Caki2 (cell line): ENCODE measurements at places on chromosomes 1 and 21.

DNA sequence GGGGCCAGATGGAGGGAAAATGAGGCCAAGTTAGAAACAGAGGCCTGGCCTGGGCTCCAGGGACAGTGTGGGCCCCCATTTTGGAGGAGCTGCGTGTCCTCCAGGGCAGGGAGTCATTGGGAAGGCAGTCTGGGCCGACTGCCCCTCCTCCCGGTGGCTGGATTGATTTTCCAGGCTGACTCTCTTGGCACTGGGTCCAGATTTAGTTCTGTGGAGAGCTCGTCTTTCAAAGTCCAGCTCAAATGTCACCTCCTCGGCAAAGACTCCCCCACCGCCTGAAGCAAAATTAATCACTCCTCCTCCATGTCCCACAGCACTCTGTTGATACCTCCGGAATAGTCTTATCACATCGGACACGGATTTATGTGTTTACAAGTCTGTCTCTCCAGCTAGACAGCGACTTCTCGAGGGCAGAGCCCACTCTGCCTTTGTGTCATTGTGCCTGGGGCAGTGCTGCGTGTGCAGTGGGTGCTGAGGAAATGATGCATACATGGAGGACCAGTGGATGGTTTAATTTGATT, 175.1 kb downstream of the CAMTA1 start:
- DNase-seq = no peak

DNA sequence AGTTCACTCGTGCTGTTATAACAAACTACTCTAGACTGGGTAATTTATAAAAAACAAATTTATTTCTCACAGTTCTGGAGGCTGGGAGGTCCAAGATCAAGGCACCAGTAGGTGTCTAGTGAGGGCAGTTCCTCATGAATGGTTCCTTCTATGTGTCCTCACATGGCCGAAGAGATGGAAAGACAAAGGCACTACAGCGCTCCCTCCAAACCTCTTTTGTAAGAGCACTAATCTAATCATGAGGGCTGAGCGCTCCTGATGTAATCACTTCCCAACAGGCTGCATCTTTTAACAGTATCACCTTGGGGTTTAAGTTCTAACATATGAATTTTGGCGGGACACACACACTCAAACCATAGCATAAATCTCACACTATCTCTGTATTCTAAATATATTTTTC, 54.0 kb upstream of the KANK4 start:
- no peak for DNase-seq

GRCh38 chr1:13809461-13810159, 109.6 kb downstream of the PRDM2 start:
- no peak for DNase-seq

GRCh38 chr21:35402061-35402460, 353.0 kb upstream of the RUNX1 start:
- DNase-seq = no peak

- no peak for DNase-seq
Measured at GRCh38 chr1:15249081-15249480, 2.1 kb downstream of the FHAD1 start.

DNA sequence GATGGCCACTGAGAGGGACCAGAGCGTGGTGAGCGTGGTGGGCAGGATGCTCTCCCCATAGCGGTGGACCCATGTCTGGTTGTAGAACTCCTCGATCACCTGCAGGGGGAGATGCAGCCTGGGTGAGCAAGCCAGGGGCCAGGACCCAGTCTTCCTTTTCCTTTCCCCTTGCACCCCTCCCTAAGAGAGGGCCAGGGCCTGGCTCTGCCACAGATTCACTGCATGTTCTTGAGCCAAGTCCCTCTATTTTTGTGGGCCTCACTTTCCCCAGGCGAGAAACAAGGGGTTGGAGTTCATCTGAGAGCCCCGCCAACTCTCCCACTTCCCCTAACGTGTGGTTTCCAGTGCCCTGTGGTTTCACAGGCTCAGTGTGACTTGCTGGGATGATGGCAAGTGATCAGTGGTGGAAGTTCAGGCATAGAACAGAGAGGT, 27.5 kb downstream of the SLC2A1 start:
- DNase-seq = peak; percentile 47

GRCh38 chr1:203185585-203185984, 919 bp downstream of the CHI3L1 start:
- DNase-seq = no peak

- no peak for DNase-seq
Measured at GRCh38 chr1:69076631-69077030, 491.1 kb upstream of the LRRC7 start.

- no peak for DNase-seq
Measured at GRCh38 chr1:225977937-225978748, 21.0 kb downstream of the SDE2 start.

DNA sequence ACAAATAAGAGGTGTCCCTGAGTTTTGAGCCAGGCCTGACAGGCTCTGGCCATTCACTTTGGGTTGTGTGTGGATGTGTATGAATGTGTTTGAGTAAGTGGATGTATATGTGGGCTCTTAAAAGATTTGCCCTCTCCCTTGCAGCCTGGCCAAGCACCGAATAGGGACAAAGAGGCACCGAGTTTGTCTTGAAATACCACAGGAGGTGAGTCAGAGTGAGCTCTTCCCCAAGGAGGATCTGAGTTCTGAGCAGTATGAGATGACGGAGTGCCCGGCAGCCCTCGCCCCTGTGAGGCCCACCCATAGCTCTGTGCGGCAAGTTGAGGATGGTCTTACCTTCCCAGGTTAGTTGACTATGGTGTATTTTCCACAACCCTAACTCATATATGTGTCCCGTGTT, 19.0 kb downstream of the KDM4A start:
- no peak for DNase-seq

DNA sequence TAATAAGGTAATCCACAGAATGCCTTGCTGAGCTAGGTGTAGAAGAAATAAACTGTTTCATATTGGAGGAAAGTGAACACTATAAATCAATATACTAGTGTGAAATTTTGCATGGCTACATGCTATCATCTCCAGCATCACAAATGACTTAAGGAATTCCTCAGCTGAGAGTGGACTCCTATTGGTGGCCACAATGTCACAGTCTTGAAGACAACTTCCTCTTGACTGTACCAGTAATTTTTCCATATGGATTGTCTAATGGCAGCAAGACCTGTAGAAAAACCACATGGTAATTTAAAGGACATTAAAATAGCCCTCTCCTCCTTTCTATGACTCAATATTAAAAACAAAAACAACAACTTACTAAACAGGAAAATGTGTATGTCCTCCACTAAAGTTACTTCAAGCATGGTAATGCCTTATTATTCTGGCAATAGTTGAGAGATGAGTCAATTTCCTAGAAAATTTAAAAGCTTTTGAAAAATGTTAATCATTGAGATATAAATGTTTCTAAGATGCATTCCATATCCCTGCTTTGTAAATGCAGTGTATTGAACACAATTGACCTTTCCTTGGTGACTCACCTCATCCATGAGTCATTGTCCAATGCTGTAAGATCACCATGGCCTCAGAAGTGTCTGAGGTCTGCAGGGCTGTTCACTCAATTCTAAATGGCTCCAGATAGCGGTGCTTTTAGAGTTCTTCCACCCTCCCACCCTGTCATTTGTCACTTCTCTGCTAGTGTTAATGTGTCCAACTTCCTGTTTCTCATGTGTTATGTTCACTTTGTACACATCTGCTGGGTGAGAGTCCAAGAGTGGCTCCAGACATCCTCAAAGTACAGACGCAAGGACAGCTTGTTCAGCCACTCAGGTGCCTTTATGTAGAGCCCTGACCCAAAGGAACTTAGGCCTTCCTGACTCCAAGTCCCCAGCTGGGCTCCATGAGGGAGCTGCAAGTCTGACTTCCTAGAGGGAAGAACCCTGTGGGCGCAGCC, 32.8 kb upstream of the DNASE2B start:
- DNase-seq = peak; percentile 84

DNA sequence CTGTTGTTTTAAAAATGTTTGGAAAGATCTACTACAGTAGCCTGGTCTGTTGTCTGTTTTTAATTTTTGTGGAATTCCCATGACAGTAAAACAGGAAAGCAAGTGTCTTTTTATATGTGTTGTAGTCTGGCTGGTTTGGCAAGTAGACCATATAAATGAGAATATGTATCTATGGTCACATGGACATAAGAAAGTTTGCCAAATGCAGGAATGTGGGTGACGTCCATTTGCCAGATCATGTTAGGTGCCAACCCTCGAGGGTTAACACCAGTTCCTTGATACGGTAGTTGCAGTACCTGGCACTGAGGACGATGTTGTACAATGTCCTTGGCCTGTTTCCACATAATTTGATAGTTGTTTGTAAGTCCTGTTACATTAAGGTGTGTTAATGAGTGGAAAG, 6.2 kb downstream of the DAP3 start:
- no peak for DNase-seq

- no peak for DNase-seq
Measured at GRCh38 chr1:244768186-244768585, 67.3 kb upstream of the COX20 start.

DNA sequence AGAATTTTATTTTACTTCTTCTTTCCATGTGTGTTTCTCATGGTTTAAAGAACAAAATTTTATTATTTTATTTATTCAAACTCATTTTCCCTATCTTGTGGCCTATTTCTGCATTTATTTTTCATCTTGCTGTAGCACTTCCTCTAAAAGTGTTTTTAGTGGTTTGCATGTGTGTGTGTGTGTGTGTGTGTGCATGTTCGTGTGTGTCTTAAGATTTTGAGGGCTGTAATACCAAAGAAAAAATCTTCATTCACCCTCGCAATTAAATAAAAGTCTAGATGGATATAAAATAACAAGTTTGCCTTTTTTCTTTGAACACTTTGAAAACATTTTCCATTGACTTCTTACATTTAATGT, 24.6 kb upstream of the FCRL3 start:
- DNase-seq = no peak

DNA sequence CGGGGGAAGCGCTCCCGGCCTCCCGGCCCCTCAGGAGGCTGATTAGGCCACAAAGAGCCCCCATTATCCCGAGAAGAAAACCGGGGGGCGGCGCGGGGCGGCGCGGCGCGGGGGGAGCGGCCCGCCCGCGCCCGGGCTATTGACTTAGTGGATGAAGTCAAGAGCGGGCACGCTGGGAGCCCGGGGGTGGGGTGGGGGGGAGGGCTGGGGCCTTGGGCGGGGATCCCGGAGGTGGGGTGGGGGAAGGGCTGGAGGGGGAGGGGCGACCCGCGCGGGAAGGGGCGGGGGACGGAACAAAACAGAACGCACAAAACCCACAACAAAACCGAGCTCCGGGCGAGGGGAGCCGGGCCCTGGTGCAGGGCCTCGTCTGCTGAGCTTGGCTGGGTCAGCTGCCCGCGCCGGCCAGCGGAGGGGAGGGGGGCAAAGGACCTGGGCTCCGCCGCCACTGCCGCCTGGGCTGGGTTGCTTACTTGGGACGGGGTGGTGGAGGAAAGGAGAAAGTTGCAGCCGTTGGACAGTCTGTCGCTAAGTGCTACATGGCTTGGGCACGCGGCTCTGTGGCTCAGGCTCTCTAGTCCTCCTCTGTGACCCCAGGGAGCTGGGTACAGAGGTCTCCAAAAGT, 16.3 kb downstream of the PAX7 start:
- DNase-seq = no peak

- no peak for DNase-seq
Measured at GRCh38 chr1:3313576-3313950, 140.9 kb upstream of the ARHGEF16 start.

GRCh38 chr1:24803987-24804530, 58.8 kb downstream of the CLIC4 start:
- DNase-seq = no peak

DNA sequence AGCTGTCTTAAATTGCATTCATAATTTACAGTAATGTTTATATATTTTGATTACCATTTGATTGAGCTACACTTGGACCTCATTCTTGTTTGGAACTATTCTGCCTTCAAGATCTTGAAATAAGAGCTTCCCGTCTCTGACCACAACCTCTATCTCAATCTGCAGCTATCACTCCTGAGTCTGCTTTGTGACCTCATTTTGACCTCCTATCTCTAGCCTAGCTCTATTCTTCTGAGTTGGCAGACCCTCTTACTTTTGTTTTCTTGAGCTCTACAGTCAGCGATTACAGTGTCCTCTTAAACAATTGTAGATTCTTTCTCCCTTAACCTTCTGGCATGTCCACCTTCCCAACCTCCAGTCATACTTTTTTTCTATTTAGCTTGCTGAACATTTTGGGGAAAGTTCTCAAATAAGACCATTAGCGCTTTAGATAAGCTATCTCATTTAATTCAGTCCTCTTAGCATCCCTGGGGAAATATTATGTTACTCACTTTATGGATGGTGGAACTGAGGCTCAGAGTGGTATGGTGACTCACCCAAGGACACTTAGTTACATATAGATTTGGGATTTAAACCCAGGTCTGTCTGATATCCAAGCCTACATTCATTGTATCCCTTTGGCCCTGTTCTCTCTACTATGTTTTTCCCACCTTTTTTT, 19.1 kb downstream of the RPAP2 start:
- no peak for DNase-seq

GRCh38 chr1:203044546-203045250, 18.4 kb downstream of the PPFIA4 start:
- DNase-seq = no peak

DNA sequence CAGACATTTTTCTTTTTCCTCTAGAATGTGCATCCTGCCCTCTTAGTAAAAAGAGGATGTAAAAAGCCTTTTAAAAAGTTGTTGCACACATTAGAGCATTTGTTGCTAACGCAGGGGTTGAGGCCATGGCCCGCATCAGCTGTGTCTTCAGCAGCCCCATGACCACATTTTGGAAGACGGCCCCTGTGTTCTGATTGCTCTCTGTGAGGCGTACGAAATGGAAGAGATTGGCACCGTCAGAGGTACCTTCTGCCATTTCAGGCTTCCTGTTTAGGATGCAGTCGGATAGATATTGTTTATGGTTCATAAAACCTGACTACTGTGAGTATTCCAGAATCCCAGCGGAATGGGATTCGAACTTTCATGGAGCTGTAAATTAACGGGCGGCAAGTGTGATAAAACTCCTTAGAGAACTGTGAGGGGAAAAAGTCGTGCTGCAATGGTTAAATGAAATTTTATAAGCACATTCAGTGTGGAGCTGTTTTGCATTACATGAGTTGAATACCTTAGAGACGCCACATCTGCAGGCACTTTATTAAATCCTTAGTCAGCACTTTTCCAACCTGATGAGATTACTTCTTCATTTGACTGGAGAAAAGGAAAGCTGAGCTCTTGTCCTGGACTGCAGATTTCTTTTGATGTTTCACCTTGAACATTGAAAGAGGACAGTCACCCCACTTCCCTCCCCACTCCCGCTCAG, 273.9 kb downstream of the TM2D1 start:
- no peak for DNase-seq

GRCh38 chr21:42186591-42186990, 32.3 kb upstream of the ABCG1 start:
- DNase-seq = no peak

- no peak for DNase-seq
Measured at GRCh38 chr1:71783071-71783470, 499.3 kb downstream of the NEGR1 start.

- DNase-seq = no peak
Measured at GRCh38 chr21:31470896-31471694, 127.0 kb upstream of the TIAM1 start.

DNA sequence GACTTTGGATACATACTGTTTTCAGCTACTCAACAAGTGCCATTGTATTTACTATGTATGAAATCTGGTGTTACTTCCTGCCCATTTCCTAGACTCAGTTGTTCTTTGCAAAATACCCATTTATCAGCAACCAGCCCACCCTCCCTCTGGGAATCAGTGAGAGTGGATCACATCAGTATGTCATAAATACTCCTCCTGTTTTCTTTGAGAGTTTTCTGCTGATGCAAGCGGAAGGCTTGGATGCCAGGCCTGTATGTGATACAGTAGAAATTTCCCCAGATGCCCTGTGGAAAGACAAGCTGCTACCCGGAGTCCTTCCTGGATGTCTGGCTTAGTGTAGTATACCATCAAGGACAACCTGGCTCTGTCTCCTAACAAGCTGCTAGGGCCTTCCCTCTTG, 2.4 kb upstream of the PTPRC start:
- no peak for DNase-seq
